ENCODE measurements at places on chromosomes 12 and 14.
A peak's percentile ranks its signal among the peaks of the same experiment; 100 is the strongest.

DNA sequence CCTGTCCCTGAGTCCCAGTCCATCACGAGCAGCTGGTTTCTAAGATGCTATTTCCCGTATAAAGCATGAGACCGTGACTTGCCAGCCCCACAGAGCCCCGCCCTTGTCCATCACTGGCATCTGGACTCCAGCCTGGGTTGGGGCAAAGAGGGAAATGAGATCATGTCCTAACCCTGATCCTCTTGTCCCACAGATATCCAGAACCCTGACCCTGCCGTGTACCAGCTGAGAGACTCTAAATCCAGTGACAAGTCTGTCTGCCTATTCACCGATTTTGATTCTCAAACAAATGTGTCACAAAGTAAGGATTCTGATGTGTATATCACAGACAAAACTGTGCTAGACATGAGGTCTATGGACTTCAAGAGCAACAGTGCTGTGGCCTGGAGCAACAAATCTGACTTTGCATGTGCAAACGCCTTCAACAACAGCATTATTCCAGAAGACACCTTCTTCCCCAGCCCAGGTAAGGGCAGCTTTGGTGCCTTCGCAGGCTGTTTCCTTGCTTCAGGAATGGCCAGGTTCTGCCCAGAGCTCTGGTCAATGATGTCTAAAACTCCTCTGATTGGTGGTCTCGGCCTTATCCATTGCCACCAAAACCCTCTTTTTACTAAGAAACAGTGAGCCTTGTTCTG is 41.6 kb downstream of the DAD1 start:
- DNase-seq = peak; percentile 29

DNA sequence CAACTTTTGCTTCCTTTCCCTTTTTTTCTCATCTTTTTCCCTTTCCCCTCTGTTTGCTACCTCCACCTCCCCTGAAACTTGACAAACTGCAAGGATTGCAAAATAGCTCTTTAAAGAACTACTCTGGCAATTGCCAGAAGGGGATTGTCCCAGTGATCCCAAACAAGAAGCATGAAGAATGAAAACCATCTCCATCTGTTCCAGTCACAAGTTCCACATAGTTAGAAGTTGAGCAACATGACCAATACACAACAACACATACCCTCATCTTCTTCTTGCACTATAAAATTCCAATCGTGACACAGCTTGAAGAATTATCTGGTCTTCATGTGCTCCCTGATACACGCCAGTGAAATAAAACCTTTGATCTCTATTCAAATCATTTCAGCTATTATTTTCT is 93.7 kb upstream of the USP15 start:
- DNase-seq = peak; percentile 69

DNA sequence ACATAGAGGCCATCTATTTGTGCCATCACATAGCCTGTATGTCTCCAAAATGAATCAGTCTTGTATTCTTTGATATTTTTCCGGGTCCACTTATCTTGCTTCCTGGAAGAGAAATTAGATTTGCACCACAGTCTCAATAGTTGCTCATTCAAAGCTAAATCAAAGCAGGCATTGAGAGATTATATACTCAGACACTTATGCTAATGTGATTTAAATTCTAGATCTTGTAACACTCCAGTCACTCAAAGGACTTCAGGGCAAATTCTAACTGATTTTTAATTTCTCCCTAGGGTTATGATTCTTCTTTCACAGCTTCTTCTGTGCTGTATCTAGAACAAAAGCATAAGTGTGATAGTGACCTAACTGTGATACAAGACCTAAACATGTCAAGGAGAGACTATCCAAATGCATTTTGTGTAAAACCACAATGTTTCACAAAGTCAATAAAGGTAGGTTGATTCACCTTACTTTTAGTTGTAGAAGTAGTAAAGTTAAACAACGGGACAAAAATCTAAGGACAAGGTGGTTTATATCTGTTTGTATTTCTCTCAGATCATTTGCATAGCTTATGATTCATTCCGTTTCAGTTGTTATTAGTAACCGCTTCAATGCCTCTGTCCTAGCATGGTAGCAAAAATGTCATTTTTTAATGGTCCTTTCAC is 26.8 kb downstream of the PLBD1 start:
- DNase-seq = no peak

DNA sequence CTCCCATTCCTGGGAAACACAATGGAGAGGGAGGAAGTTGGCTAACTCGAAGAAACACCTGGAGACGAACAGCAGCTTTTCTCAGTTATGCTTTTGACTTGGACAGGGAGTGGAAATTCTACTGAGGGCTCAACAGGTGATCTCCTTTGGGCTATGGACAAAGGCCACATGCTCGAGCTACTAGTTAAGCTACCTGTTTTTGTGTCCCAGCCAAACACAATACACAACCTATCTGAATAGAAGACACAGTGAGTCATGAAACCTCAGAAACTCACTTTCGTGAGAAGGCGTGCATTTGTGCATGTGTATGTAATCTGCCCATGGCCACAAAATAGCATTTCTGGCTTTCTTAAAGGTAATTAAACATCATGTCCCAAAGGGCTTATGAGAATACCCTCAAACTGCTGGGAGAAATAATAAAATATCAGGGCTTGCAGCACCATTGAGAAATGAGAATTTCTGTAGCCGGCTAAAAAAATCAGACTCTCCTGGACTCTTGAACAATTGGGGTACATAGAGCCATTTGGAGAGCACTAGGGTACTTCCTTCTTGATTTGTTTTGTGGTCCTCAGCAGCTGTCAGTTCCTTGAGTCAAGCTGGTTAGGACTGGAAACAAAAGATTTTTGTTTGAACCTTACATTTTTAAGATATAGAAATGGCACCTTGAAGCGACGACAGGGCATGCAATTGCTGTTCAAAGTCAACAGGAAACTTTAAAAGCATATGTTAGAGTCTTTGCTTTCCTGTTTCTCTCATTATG is 85.5 kb upstream of the PTHLH start:
- DNase-seq = no peak

- DNase-seq = no peak
These were observed 41.6 kb downstream of the GUCY2C start for GRCh38 chr12:14654842-14655241.

DNA sequence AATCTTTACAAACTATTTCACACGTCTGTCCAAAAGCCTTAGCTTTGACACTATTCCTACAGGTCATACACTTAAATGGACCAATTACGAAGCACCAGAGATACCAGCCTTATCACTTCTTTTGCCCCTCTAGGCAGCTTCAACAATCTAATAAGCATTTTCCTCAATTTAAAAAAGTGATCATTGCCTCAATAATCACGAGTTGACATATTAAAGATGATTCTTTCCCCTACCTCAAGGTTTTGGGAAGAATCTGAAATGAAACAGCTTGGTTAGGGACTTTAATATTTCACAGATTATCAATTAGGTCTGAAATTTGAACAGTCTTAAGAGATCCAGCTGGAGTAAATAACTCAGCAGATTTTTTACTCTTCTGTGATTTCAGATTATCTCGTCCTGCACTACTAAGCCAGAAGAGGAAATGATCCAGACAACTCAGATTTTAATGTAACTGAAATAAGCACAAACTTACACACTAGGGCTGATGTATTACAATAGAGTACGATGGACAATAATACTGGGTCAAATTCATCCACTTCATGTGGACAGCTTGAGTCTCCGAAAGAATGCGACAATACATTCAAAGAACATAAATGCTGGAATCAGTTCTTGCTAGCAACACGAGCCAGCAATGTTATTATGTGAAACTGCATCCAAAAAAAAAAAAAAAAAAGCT is 15.9 kb downstream of the UBE2N start:
- DNase-seq = no peak

GRCh38 chr14:22549981-22550673 is 38.9 kb downstream of the DAD1 start:
- DNase-seq = no peak

- no peak for DNase-seq
These were observed 37.4 kb upstream of the PSMA6 start for GRCh38 chr14:35254736-35255135.

DNA sequence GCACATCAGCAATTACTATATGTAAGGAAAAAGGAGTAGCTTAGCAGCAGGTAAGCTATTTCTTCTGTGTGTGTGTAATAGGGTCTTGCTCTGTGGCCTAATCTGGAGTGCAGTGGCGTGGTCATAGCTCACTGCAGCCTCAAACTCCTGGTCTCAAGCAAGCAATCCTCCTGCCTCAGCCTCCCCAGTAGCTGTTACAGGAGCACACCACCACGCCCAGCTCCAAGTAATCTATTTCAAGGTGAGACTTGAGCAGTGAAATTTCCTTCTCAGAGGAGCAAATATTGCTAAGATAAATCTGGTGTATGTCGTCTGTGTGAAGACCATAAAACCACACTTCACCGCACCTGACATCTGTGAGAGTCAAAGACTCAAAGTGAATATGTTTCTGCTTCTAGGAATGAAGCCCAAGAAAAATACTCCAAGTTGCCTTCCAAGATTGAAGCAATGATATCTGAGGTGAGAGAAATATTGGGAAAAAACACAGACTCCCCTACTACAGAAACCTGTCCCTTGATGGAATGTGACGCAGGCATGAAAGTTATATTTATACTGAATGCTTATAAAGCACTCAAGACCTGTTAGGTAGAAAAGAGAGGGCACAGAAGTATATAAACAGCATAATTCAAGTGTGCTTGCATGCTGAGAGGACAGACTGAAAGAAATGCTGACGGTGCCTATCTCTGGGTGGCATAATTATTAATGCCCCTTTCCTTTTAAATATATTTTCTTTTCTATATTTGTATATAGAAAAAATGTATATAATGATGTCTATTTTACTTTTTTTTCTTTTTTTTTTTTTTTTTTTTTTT is 2.5 kb upstream of the SELPLG start:
- DNase-seq = no peak

- DNase-seq = peak; percentile 29
These were observed 166.7 kb downstream of the RAD51B start for GRCh38 chr14:67986131-67986841.

DNA sequence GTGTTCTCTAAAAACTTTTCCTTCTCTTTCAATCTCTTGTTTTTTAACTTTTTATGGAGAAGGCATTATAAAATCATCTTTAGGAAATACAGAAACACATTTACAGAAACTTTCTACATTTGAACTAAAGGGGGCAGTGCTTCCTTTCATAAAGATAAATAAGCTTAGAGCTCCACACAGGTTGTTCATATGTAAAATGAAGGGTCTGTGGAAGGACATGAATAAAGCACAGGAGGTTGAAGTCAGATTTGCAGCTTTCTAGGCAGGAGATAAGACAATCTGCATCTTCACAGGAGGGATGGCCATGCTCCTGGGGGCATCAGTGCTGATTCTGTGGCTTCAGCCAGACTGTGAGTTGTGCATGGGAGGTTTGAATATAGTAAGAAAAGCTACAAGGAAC is 426.0 kb downstream of the DAD1 start:
- peak; percentile 4 for DNase-seq

DNA sequence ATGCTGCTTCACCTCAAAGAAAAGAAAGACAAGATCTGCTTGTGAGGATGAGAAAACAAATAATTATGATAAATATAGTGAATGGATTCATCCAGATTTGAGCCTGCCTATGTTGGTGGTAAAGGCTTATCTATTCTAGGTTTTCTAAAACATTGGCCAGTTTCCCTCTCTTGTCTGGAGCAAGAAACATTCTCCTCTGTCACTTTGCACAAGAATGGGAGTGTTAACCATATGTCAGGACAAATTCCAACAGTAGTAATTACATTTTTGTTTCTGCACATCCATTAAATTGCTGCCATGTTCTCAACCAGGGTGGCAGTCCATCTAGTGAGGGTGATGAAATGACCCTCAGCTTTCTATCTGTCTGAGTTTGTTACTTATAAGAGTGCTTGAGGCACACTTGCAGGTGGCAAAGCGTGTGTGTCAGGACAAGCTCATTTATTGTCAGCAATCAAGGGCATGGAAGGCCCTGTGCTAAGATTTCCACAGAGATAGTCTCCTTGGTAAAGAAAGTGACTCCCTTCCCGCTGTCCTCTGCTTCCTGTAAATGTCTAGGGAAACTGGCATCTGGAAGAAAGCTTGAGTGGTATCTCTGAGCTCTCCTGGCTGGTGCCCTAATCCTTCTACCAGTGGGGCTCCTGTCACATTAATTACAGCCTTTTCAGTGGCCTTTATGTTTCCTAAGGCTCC is 502.1 kb upstream of the FLRT2 start:
- no peak for DNase-seq

- DNase-seq = no peak
These were observed 97.8 kb downstream of the EPS8 start for GRCh38 chr12:15691388-15691787.

- no peak for DNase-seq
These were observed 368.0 kb downstream of the FUT8 start for GRCh38 chr14:65780566-65780965.

DNA sequence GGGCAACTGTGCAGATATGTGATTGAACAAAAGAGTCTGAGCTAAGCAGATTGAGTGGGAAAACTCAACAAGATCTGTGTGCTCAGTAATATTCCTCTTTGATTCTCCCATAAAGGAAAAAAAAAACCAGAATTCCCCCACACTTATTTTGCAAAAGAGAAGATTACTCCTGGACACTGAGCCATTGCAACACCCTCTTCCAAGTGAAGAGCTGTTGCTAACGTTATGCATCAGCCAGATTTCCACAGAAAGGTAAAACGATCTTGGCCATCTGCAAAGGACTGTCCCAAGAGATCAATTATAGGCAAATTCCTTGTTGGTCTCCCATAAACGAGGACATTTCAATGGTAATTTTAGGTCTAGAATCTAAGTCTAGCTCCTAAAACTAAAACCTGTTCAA is 587.7 kb downstream of the C12orf50 start:
- DNase-seq = no peak

- DNase-seq = peak; percentile 89
These were observed 1.7 kb upstream of the FLRT2 start for GRCh38 chr14:85528080-85528896.

DNA sequence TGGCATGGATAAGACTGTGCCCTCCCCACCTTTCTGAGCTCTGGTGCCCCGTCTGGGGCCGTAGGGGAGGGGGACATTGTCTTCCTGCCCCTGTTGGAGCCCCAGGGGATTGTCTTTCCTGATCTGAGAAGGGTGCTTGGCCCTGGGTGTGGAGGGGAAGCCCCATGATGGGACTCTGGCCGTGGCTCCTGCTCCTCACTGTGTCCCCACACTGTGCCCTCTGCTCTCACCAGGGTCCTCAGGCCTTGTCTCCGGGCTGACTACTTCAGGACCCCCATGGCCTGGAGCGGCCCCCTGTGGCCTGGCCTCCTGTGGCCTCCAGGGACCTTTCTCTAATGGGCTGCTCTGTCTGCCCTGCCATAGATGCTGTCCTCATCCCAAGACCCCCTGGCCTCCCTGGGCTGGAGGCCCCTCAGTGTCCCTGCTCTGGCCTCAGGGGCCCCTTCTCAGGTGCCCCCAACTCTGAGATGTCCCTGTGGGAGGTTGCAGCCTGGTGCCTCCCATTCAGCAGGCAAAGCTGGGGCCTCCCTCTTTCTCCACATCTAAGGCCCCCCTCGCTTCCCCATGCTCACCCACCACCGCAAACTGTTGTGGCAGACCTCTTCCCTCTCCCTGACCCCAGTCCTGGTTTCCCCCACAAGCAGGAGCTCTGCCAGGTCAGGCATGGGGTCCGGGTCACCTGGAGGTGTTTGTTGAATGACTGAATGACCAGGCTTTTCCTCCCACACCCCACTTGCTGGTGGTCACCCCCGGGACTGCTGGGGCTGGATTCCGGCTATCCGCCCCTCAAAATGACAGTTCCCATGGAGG is 4.0 kb downstream of the KIF26A start:
- DNase-seq = no peak

- no peak for DNase-seq
These were observed 132.7 kb upstream of the DYRK2 start for GRCh38 chr12:67515679-67516340.
